ENCODE measurements at places on chromosomes 13 and 19.

DNA sequence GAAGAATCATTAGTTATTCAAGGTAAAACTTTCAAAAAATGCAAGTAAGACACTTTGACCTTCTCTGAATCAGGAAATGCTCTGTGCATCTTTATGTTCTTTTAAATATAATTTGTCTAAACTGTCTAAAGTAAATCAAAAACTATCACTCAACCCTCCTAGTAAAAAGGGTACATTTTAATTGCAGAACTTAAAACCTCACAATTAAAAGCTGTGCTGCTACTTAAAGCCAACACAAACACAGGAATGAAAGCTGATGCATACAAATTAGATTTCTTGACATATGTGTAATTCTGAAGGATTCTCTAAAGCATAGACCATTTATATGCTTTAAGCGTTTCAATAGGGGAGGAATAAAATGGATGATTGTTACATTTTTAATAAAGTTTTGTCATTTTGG is 58.3 kb downstream of the DACH1 start:
- no peak for DNase-seq

DNA sequence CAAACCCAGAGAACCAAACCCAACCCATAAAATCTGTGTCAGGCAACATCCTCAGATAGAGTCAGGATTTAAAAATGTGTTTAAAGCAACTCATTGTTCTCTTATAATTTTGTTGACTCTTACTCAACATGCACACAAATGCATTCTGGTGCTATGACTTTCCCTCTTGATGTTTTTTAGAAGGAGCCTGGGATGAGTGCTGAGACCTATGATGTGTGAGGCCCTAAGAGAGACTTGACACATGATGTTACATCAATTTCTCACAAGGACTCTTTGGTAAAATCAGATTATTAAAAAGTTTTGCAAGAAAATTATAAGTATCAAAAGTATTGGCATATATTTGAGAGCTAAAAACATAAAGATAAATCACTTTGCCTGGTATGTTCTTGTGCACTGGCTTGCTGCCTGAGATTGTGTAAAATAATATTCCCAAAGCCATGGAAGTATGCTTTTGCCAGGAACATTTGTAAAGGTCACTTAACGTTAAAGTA is 173.9 kb downstream of the DCLK1 start:
- DNase-seq, result no peak

- no peak for DNase-seq
These were observed 38.1 kb downstream of the UCHL3 start for GRCh38 chr13:75587679-75588078.

GRCh38 chr13:45016792-45017425 is 27.6 kb downstream of the GPALPP1 start:
- no peak for DNase-seq

DNA sequence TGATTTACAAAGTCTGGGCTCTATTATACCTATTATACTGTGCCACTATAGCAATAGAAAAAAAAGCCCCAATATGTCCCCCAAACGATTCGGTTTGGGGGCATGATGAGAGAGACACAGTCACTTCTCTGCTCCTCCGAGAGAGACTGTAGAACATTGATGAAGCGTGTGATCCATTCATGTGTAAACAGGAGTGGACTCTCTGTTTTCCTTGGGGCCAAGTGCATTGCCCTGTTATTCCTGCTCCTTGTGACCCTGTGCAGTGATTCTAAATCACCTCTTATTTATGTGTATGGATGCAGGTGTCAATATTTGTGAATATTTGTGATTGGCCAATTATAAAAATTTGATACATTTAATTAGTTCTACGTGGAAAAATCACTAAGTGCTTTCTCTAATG is 17.0 kb downstream of the F10 start:
- DNase-seq, result no peak

GRCh38 chr13:32849369-32849768 is 166.9 kb upstream of the KL start:
- no peak for DNase-seq

GRCh38 chr13:114166381-114167131 is 12.5 kb upstream of the CFAP97D2 start:
- peak; percentile 63 for DNase-seq

- no peak for DNase-seq
These were observed 4.1 kb downstream of the SPRYD7 start for GRCh38 chr13:49932066-49932465.

DNA sequence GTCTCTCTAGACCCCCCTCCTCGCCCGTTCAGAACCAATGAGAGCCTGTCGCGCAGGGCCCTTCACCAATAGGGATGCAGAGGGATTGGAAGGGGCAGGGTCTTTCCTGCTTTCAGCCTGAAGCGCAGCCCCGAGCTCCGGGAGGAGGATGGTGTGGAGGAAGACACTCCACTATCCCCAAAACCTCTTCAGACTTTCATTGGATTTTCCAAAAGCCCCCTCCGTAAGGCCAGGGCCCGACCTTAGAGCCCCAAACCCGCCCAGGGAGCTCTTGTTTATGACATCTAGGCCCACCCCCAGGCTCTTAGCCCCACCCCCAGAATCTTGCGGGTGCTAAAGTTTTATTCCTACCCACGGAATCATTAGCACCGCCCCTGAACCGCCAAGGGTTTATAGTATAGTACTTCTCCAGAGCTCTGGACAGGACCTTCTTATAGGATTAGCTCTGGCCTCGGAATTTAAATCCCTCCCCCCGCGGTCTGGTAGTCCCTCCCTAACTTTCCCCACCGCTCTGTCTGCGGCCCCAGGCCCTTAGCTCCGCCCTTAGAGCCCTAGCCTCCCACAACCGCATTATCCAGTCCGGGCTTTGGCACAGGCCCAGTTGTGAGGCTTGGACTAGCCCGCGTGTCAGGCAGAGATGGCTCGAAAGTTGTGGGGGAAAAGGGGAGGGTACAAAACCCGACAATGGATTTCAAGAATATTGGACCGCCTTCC is 6.6 kb upstream of the EML2 start:
- DNase-seq, result peak; percentile 94

- no peak for DNase-seq
These were observed 10.2 kb upstream of the SLC7A9 start for GRCh38 chr19:32879741-32880140.

DNA sequence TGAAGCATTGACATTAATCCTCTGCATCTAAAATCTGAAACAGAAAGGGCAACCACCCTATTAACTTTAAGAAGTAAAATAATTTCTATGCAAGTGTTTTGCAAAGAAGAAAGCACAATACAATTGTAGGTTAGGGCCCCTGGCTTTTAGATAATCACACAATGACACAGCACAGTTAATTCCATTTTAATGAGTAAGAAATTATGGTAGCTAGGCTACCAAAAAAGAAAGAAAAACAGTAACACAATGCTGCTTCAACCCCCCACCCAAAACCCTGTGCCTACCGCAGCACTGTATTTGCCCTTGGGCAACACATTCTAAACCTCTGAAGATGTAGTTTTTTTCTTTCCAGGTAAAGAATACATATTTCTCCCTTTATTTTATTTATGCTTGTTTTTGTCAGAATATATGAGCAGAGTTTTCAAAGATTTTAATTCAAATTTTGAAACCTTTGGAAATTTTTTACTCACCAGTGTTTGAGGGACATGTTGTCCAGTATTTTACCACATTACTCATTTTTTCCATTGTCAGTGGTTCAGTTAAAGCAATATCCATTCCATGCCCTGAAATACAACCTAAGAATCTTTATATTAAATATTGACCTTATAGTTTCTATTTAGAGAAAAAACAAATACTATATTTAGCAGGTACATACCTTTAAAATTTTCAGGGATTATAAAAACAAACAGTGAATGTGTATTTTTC is 21.1 kb downstream of the SOHLH2 start:
- DNase-seq, result no peak

DNA sequence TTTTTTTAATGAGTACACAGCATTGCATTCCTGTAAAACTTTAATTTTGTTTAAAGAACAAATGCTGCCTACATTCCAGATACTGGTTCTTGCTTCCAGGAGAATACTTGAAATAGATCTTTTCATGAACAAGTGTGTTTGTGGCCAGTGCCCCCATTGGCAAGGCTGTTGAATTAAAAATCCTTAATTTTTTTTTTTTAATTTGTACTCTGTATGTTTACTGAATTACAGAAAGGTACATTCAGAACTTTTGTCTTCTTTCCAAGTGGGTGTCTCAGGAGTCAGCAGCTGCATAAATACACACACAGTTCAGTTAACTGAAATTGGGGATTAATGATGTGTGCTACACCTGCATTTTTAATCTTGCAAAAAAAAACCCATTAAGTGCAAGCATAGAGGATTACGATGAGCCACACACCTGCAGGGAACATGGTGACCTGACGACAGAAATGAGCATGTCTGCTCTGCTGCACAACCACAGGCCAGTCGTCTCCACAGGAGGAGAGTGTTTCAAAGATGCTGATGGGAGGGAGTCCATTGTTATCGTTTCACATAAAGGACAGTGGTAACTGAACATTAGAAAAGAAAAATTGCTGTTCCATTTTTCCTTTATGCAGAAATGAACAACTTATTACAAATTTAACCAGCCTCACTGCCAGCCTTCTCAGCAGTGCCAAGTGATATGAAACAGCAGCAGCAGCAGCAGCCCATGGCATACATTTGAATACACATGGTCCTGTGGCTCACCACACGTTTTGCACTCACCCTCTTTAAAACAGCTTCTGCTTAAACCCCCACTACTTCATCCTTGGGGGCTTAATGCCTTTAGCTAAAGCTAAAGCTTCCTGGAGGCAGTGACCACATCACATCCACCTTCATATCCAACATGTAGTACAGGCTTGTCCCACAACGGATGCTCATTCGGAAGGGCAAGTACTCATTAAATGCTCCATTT is 72.3 kb upstream of the RFC3 start:
- DNase-seq, result no peak

- no peak for DNase-seq
These were observed 79.8 kb upstream of the FLT1 start for GRCh38 chr13:28574617-28575142.

DNA sequence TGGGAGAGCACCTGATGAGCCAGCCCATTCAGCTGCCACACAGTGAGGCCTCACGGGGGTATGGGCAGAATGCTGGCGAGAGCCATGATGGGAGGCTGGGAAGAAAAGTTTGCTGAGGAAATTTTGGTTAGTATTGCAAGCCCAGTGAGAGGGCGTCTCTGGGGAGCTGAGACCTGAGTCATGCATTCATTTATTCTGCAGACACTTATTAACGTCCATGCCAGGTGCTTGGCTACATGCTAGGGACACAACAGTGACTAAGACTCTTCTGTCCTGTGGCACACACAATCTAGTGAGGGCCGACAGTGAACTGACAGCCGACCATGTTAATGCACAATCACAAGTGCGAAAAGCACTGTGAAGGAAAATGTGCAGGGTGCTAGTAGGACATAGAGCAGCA is 27.2 kb downstream of the WDR62 start:
- no peak for DNase-seq

- no peak for DNase-seq
These were observed 8.2 kb upstream of the DHDH start for GRCh38 chr19:48925240-48925843.

GRCh38 chr13:45142440-45143345 is 22.4 kb downstream of the GTF2F2 start:
- peak; percentile 13 for DNase-seq

DNA sequence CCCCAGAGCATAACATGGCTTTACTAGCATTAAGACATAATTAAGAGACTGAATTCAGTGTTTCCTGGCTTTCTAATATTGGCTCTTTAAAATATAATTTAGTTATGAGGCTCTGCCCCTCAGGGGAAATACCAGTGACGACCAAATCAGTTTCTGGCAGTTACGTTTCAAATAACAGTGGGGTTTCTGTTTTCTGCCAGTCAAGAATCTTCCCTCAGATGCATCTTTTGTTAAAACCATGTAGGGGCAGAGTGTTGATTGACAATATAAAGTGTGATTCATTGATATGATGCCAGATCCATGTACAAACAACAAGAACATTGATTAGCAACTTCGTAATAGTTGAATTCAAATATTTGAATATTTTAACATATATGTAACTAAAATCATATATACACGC is 1169.7 kb downstream of the DIAPH3 start:
- no peak for DNase-seq

GRCh38 chr19:43667876-43668405 is 2.0 kb downstream of the PLAUR start:
- DNase-seq, result no peak

DNA sequence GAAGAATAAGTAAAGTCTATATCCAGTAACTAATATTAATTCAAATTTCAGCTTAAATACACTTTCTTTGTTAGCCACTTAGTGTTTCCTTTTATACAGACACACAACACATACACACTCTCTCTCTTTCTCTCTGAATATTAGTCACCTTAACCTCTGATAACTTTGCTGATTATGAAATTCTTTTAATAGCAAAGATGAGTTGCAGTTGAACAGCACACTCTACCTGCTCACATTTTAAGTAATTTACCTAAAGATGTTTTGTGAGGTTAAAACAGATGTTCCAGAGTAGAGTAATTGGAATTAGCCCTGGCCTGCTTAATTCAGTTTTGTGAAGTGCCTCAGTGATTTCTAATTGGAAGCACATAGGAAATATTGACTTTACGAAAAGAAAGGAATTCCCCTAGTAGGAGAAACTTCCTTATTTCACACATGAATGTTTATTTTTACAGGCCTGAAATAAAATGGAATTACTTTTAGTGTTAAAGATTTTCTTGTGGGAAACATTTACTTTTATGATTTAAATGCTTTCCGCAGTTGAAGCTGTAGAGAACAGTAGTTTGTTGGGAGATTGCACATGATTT is 184.3 kb downstream of the MYO16 start:
- no peak for DNase-seq

- DNase-seq, result no peak
These were observed 4.6 kb upstream of the CEACAM1 start for GRCh38 chr19:42532891-42533290.

GRCh38 chr19:18500376-18500775 is 21.5 kb downstream of the ELL start:
- no peak for DNase-seq

DNA sequence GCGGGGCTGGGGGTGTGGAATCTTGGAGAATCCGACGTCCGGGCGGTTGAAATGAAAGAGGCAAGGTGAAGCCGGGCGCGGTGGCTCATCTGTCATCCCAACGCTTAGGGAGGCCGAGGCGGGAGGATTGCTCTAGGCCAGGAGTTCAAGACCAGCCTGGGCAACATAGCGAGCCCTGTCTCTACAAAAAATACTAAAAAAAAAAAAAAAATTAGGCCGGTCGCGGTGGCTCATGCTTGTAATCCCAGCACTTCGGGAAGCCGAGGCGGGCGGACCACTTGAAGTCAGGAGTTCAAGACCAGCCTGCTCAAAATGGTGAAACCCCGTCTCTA is 225 bp upstream of the GARIN5A start:
- no peak for DNase-seq

DNA sequence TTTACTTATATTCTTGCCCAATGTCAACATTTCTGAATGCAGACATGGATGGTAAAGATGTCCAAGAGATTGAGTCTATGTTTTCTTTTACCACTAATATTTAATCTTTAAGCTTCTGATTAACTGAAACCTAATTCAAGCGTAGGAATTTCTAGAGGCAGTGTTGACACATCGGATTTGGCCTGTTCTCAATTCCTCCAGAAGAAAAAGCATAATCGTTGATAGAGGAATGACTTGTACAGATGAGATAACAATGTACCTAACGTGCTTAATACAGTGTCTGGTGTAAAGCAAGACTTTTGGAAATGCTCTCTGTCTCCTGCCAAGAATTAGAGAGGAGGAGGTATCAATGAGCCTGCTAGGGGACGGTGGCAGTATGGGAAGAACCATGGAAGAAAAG is 35.2 kb downstream of the SLC15A1 start:
- DNase-seq, result no peak

- peak; percentile 89 for DNase-seq
These were observed 16.7 kb downstream of the TMTC4 start for GRCh38 chr13:100657881-100658315.

- DNase-seq, result no peak
These were observed 106.7 kb downstream of the OLFM4 start for GRCh38 chr13:53135301-53135700.

GRCh38 chr13:67318860-67319259 is 88.7 kb upstream of the PCDH9 start:
- no peak for DNase-seq
